ENCODE measurements at places on chromosomes 7 and 10.

DNA sequence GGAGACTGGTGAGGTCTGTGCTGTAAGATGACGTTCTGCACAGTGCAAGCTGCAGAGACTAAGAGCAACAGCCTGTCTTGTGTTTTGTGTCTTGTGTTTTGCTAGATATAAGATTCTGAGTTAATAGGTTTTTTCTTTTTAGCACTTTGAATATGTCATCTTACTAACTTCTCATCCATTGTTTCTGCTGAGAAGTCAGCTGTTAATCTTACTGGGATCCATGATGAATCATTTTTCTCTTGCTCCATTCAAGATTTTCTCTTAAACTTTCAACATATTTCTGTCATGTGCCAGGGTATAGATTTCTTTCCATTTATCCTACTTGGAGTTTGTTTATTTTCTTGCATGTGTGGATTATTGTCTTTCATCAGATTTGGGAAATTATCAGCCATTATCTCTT, 290.3 kb downstream of the CELF2 start:
- no peak for DNase-seq

GRCh38 chr10:103117247-103117646, 75.8 kb downstream of the NT5C2 start:
- no peak for DNase-seq

DNA sequence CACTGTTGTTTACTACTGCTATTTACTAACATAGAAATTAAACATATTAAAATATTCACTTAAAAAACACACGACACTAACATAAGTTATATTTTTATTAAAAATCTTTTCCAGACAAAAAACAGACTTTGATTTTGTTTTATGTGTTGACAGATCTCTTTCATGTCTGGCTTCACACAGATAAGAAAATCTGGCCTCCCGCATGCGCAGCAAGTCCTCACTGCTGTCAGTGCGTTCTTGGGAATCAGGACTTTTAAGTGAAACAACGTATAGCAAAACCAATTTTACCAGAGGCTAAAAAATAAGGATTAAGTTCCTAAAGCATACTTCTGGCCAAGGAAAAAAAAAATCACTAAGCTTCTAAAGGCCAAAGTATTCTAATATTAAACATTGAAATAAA, 1.2 kb upstream of the IDI1 start:
- no peak for DNase-seq

GRCh38 chr7:126700807-126701604, 551.7 kb downstream of the GRM8 start:
- DNase-seq = peak; percentile 31

GRCh38 chr10:63583909-63584724, 62.9 kb downstream of the REEP3 start:
- no peak for DNase-seq

- no peak for DNase-seq
Measured at GRCh38 chr10:67959839-67960476, 75.5 kb downstream of the SIRT1 start.

Data from activated CD4-positive, CD25-positive, alpha-beta regulatory T cell (primary cell).